NCI-H510A treated with DMSO at 0.1 percent for 48 hours (cell line): ENCODE measurements at places on chromosomes 2 and 18.

DNA sequence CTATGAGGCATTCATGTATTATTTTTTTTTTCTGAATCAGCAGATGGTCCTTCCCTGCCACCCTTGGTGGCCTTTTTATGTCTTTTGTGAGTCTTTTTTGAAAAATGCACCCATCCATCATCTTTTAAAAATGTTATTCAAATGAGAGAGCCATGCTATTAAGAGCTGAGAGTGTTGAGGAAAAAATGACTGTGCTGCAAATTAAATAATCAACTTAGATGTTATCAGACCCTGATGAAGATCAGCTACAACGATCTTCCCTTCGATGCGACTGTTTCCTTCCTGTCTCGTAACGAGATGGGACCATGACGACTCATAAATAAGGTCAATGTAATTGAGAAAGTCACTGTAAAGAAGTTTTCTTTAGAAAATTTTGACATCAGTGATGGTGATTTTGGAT, 44.4 kb downstream of the TRIB2 start:
- DNase-seq, result no peak

- no peak for DNase-seq
Measured at GRCh38 chr2:170371231-170371998, 193.5 kb downstream of the MYO3B start.

- DNase-seq, result peak; percentile 74
Measured at GRCh38 chr2:75221862-75222261, 22.5 kb upstream of the TACR1 start.

- no peak for DNase-seq
Measured at GRCh38 chr2:85553184-85553583, 8.1 kb downstream of the GGCX start.

GRCh38 chr2:144449028-144449406, 70.9 kb downstream of the ZEB2 start:
- DNase-seq, result no peak

DNA sequence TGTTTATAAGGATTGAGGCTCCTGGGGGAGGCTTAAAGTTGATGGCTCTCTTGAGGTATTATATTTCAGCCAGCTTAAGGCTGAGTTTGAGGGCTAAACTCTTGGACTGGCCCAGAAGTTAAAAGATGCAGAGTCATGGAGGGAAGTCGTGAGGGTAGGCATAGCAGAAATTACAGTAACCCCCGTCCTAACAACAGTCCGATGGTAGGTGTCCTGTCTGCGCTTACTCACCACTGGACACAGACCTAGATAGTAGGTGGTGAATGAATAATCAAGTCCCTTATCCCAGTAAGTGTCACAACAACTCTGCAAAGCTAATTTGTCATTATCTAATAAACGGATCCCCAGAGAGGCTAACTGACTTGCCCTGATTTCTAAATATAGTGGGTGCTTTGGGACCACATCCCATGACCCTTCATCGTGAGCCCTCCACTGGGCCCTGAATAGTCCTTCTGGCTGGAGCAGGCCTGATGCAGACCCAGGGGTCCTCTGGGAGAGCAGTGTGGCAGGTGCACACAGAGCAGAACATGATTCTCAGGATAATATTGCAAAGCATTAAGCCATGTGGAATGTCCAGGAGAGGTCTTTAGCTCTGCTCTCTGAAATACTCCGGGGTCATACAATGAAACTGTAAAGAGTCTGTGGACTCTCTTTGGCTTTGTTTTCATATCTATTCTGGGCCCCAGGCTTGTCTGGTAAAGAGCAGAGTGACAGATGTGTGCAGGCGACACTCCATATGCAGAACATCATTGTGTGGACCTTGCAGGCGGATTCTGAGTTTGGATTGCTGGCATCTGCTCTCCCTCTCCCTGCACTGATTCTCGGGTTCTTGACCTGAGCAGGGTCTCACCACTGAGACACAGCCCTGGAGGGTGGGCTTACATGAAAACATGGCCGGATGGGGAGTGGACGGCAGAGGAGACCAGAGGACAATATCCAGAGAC, 98.1 kb downstream of the RNF144A start:
- DNase-seq, result no peak

DNA sequence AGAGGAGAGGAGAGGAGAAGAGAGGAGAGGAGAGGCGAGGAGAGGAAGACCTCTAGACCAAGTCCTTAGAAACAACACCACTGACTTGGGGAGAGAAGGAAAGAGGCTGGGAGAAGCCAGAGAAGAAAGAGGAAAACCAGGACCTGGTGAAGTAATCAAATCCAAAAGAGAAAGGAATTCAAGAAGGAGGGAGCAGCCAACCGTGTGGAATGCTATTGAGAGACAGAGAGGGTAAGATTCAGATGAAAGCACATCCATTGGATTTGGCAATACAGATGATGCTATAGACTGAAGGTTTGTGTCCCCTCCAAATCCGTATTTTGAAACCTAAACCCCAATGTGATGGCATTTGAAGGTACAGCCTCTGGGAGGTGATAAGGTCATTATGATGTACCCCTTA, 50.7 kb downstream of the GALNT14 start:
- DNase-seq, result no peak

DNA sequence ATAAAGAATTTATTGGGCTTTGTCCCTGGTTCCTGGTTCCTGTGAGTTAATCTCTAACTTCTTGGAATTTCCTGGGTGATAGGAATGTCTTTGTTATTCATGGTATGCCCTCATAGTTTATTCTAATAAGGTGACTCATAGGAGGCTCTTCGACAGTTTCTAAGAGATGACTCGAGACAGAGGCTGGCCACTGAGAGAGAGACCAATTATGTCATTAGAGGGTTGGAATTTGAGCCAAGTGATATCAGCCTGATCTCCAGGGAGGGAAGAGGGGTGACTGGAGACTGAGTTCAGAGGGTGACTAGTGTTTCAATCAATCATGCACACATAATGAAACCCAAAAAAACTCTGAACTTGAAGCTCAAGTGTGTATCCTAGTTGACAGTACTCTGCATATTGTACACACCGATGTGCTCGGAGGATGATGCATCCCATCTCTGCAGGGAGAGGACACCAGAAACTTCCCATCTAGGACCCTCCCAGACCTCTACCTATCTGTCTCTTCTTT, 185.7 kb downstream of the MTCL1 start:
- DNase-seq, result no peak

DNA sequence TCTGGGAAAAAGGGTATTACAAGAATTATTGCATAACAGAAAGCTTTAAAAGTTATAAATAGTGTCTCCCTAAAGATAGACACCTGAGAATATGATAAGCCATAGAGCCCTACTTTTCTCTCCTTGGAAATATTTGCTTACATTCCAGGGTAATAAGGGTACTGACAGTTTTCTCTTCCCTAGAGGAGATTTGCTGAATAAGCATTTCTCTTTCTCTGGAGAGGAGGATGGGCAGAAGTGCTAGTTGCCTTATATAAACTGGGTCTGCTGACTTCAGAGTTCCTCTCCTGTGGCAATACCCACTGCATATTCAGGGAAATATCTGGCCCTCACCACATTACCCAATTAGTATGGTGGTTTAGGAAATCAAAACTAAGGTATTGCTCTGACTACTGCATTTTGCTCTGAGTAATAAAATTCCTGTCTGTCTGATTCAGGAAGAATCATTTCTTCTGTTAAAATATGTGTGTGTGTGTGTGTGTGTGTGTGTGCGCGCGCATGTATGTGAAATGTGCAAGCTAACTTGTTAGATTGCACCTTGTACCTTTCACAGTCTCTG, 1391.3 kb downstream of the DSC3 start:
- no peak for DNase-seq

GRCh38 chr2:123093199-123093598, 931.9 kb upstream of the CNTNAP5 start:
- DNase-seq, result no peak

DNA sequence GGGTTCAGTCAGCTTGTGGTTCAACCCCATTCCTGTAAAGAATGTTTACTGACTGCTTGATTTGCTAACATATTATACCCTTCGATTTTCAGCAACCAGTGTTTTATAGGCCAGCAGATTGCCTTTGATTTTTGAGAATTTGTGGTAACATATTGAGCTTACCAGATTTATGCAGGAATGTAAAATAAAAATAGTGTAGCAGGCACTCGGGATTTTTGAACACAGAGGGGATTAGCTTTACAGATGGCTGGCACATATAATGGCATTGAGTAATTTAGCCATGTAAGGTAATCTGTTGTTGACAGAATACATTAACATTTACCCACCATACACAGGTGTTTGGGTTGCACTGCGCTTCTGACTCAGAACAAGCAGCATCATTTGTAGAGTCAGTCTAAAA, 354.0 kb downstream of the LRRTM1 start:
- no peak for DNase-seq

DNA sequence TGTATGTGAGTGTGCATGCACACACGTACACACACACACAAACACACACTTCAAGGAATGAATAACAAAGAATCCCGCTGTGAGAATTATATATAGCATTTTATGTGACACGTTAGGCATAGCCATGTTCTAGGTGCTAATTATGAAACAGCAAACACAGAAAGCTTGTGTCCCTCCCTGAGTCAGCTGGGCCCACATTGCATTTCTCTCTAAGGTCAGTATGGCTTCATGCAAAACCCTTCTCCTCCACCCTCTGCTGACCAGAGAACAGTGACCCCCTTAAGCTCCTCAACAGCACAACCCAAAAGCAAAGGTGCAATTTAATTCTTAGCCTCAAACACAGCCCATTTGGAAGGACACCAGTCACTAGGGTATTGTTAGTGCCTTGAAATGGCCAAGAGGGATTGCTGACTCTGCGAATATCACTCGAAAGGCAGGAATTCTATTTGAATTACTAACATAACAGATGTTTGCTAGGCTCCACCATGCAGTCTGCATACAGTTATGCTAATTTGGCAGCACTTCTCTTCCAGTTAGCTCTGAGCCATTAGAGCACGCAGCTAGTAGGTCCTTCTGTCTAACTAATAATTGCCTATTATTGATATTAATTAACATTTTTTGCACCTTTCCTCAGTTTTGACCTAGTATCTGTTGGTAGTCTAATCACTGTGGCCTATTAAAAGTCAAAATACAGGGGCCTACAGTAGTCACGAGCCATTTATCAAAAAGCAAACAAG, 149.0 kb downstream of the LNPK start:
- no peak for DNase-seq

DNA sequence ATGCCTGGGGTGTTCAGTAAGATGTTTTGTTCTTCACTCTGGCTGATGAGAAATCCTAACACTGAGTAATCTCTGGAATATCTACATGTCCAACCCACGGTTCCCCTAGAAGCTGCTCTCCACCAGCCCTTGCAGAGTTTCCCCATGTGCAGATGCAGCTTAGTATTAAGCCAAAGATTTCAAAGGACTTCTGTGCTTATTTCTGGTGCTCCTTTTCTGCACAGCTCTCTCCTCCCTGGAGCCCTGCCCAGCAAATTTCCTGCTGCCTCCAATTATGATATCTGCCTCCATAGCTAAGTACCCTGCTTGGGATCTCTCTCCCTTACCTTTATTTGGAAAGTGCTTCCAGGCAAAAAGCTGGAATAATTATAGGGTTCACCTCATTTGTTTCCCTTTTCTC, 949.3 kb downstream of the BCL11A start:
- no peak for DNase-seq

- no peak for DNase-seq
Measured at GRCh38 chr2:95674186-95674585, 82.4 kb downstream of the TRIM43 start.

GRCh38 chr2:25905126-25905525, 26.8 kb upstream of the ASXL2 start:
- DNase-seq, result no peak

GRCh38 chr18:36899289-36899688, 70.4 kb downstream of the KIAA1328 start:
- DNase-seq, result no peak

GRCh38 chr18:36518839-36519238, 221.3 kb downstream of the FHOD3 start:
- DNase-seq, result no peak

GRCh38 chr2:143833015-143833660, 686.8 kb downstream of the ZEB2 start:
- no peak for DNase-seq

DNA sequence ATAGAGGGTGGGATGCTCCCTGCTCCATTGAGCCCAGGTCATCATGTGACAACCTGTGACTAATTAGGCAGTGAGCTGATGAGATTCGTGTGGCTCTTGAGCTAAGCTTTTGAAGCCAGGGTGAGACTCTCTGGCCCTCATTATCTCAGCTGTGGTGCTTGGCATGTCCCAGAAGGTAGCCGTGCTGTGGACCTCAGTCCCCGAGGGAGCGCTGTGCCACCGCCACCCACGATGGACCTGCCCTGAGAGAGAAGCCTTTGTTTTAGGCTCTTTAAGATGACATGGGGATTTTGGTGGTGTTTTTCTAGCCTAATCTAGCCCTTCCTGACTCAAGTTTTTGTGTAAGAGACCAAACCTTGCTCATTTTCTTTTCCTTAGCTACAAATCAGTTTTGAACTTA, 66.4 kb downstream of the NEDD4L start:
- DNase-seq, result no peak

- DNase-seq, result peak; percentile 70
Measured at GRCh38 chr2:235658351-235659174, 164.7 kb downstream of the AGAP1 start.

- DNase-seq, result no peak
Measured at GRCh38 chr2:200765139-200765951, 46.4 kb upstream of the BZW1 start.

- no peak for DNase-seq
Measured at GRCh38 chr2:191506515-191506914, 171.4 kb upstream of the NABP1 start.

DNA sequence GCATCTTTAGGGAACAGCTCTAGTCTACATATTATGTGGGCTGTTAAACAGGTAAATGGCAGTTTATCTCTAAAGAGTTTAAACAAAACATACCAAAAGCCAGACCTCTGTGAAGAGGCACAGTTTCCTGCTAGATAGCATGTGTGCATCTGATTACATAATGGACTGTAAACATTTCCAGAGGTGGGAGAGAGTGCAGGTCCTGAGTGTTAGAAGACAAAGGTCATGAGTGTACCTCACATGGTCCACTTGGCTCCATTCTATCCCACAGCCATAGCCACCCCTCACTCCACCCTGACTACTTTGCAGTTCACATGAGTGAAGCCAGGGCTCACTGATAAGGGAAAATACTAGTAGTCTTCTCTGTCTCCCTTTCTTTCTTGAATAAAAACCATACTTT, 233.4 kb downstream of the MTX2 start:
- peak; percentile 40 for DNase-seq

DNA sequence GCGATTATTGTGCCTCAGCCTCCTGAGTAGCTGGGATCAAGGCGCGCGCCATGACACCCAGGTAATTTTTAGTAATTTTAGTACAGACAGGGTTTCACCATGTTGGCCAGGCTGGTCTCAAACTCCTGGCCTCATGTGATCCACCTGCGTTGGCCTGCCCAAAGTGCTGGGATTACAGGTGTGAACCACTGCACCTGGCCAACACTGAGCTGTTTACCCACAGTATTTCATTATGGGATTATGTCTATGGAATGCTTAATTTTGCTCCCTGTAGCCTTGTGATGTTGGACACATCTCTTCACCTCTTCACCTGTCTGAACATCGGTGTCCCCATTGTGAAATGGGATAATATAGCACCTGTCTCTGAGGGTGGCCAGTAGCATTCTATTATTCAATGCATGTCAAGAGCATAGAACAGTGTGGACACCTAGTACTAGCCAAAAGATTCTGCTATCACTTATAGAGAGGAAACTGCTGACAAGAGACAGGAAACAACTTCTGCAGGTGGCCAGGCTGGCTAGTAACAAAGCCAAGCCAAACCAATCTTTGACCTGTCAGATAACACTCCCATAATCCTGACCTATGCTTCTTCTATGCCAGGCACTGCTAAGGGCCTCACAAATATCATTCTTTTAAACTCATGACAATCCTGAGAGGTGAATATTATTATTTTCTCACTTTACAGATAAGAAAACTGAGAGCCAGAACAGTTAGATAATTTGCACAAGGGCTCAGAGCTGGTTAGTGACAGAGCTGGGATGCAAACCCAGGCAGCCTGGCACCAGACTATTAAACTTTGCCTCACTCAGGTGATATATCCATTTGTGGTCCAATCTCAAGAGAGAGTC, 29.4 kb upstream of the REEP1 start:
- no peak for DNase-seq
